ENCODE measurements at places on chromosomes 7 and 10.

- DNase-seq, result no peak
Measured at GRCh38 chr10:132397036-132397541, at the start of gene PWWP2B. Gene PWWP2B, plus strand, starts transcription at chr10:132397200. Its CDS starts 27 bp downstream, at chr10:132397227.

DNA sequence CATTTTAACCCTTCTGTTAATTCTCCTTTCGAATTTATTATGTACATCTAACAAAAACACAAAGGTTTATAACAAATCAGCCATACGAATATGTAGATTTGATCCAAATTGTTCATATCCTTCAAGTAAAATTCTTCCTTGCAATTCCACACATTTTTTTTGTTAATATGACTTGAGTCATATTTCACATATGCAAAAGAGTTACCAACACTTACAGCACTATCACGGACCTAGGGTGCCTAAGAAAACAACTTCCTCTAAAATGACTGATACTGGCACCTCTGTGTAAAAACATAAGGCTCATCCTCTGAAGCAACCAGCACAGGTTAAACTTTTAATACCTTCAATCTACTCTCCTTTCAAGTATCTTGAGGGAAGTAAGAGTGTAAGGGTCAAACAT lies 451.8 kb downstream of the SEMA3D start:
- DNase-seq, result no peak

DNA sequence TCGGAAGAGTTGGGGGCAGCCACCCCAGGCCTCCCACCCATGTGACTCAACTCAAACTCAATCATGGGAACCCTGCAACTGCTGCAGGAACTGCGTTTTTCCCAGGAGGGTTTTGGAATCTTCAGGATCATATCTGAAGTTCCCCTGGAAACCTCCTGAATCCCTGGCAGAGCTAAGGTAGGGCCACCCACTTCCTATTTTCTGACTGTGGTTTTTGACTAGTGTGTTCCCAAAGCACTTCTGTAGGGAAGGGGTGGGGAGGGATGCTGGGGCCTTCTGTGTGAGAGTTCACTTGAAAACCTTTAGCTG lies 127.6 kb upstream of the UNC5B start:
- no peak for DNase-seq

DNA sequence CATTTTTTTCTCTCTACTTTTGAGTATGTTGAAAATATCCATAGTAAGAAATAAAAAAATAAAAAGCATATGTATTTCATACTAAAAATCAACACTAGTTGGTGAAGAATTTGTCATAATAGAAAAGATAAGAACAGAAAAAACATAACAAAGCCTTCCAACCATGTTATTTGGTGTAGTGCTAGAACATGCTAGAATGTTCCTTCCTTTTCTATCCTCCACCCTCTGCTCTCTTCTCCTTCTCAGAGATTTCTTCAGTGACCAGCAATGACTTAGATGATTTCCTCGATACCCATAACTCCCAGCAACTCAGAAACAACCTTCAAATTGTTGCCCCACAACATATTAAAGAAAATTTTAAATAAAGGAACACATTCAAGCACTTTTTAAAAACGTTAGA lies 2.6 kb downstream of the ZC3HAV1 start:
- no peak for DNase-seq

- peak; percentile 83 for DNase-seq
Measured at GRCh38 chr7:92763636-92764423, 72.5 kb downstream of the CDK6 start.

DNA sequence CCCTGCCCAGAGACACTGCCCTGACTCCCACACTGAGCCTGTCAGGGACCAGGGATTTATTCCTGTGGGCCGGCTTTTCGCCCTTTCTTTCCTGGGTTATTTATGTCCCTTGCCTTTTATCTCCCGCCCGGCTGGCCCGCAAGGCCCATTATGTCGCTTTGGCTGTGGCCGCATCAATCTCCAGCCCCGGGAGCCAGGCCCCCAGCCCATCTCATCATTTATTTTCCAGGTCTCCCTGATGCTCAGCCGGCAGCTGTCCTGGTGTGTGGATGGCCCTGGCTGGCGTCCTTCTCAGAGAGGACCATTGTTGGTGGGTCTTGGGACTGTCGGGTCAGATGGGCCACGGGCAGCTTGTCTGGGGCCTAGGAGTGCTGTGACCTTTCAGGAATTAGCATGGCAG lies 82.3 kb downstream of the FAM241B start:
- no peak for DNase-seq
